ENCODE measurements at places on chromosomes 12 and 14.

GRCh38 chr12:104471336-104471735, 14.6 kb downstream of the CHST11 start:
- DNase-seq: no peak

DNA sequence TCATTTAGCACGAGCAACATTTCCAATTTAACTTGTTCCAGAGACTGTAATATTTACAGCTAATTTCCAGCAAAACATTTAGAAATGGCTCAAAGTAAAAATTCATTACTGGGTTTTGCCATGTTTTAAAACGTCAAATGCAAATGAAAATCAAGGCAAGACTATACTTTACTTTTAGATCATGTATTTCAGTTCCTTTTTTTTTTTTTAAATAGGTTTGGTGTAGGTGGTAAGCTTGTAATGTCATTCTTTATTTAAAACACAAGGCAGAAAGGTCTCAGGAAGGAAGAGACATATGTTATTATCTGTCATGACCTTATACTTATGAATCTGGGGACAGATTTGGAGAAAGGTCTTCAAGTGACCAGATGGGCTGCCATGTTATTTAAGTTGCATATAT, 54.1 kb downstream of the GRIP1 start:
- no peak for DNase-seq

- DNase-seq: no peak
Measured at GRCh38 chr12:126114441-126114840, 1049.2 kb downstream of the AACS start.

DNA sequence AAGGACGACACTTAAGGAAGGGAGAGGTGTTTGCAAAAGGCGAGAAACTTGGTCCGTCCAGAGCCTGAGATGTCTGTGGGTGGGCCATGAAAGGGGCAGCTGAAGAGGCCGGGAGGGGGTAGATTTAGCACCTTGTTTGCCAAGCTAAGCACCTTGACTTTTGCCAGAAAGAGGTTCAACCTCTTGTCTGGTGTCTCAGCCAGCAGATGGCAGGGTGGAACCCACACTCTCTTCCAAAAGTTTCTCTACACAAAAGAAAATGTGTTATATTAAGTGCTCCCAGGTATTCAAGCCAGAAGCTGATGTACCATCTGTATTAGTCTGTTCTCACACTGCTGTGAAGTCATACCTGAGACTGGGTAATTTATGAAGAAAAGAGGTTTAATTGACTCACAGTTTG, 69.9 kb downstream of the SUDS3 start:
- DNase-seq: no peak

- no peak for DNase-seq
Measured at GRCh38 chr12:105218434-105218833, 17.5 kb downstream of the APPL2 start.

DNA sequence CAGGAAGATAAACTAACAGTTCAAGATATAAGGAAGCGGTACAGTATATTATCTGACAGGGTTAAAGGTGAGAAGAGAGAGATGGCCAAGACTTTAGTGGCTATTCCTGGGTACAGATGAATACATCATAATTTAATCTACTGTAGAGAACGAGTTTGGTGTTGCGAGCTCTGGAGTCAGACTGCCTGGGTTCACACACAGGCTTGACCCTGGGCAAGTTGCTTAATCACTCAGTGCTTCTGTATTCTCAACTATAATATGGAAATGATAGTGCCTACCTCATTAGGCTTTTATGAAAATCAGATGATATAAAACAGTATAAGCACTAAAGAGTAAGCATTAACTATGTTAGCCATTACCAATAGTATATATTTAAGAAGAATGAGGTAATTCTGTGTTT, 3.5 kb downstream of the PPM1H start:
- no peak for DNase-seq

DNA sequence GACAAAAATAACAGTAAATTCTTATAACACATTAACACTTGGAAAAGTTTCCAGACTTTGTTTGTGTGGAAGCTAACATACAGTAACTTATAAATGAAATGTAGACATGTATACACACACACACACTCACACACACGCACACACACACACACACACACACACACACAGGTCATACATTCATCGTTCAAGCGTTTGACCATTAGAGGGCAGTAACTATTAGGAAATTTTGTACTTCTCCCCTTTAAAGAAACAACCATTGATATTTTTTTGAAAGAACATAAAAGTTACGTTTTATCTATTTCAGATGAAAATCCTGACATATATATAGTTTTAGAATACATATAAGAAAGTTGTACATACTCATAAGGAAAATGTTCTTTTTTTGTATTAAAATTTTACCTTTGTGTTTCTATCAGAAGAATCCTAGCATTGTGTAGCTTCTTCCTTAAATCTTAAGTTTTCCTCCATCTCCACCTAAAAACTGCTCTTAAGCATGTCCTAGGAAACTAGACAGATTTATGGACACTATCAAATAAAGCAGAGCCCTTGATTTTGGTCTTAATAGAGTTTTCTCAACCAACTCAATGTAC, 29.0 kb downstream of the PTPRQ start:
- DNase-seq: no peak

DNA sequence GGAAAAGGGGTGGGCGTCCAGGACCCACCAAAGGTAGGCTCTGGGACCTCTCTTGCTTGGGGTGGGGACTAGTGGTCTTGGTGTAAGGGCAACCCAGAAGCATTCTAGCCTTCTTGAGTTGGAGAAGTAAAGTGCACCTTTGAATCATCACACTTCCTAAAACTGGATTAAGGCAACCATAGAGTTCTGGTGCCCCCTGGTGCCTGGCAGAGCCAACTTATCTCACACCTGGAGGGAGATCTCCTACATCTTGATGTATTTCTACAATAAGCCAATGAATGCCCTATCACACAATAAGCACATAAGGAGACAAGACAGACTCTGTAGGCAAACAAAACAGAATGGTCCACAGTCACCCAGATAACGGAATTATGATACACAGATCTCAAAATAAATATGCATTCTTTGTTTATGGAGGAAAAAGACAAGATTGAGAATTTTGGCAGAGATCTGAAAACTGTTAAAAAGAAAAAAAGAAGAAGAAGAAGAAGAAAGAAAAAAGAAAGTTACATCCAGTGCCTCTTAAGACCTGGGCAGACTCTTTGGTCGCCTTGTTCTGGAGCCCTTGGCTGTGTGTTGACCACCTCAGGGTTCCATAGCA, 95.9 kb upstream of the PPP2R5C start:
- DNase-seq: peak; percentile 66

- no peak for DNase-seq
Measured at GRCh38 chr12:131012279-131013069, 58.8 kb downstream of the ADGRD1 start.

DNA sequence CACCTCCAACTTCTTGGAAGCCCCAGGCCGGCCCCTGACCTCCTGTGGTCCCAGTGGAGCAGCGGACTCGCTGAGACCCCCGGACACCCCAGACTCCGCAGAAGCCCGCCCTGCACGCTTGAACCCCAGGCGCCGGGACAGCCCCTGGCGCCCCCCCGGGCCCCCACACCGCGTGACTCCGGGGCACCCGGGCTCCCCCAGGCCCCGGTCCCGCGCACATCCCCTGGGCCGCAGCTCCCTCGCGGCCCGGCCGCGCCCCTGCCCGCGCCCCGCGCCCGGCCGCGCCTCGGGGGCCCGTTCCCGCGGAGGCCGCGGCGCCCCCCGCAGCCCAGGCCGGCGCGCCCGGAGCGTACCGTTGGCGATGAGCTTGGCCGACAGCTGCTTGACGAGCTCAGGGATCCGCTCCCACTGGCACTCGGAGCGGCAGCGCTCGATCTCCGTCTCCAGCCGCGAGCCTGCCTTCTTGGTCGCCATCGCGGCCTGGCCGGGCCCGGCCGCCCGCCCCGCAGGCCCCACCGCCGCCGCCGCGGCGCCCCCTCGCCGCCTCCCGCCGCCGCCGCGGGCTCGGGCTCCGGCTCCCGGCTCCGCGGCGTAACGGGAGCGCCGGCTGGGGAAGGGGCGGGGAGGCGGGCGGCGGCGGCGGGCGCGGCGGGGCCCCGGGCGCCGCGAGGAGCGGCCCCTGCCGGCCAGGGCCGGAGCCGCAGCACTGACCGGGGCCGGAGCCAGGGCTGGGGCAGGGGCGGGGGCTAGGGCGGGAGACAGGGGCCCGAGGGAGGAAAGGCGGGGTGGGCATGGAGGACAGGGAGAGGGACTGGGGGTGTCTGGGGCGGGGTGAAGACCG, at the start of gene TTC7B:
Gene TTC7B (minus strand): TSS at position 609 of the 841 bp plus-strand sequence. CDS start 135 bp downstream, at position 474.
- peak; percentile 27 for DNase-seq

DNA sequence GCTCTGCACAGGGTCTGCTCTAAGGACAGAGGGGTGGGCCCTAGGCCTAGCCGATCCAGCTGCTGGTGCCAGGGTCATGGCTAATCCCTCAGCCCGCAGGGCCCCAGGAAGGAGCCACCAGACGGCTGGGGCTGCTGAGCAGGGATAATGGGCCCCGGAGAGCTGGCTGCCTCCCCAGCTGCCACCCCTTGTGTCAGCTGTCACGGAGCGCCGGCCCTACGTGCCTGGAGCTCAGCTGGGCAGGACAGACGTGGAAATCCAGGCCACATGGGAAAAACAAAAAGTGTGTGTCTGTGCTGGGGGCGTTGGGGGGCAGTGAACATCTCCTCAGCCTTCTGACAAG, 36.2 kb downstream of the CHGA start:
- no peak for DNase-seq

DNA sequence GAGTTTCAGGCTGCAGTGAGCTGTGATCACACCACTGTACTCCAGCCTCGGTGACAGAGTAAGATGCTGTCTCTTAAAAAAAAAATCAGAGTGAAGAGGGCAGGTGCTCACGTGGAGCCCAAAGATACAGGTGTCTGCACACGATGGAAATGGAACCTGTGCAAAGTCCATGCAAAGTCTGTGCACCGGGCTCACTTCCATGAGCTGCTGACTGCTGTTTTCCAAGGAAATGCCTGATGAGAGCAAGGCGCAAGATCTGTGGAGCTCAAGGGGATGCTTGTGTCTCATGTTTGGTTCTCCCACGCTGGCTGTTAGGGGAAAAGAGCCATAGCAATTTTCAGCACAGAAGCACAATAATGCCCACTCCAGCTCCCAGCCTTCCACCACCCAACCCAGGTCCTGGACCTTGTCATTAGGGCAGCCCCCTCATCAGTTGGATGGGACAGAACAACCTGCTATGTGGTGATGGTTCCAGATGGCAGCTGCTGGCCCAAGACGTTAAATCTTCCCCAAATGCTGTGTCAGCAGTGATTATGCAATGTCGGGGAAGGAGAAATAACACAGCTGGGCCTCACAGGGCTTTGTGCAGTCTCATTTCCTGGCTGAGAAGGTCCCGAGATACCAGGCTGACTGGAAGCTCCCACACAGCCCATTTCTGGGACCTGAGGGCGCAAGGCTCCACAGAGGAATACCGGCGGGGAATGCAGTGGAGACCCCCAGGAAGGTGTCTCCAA, 27.9 kb upstream of the DICER1 start:
- DNase-seq: no peak

DNA sequence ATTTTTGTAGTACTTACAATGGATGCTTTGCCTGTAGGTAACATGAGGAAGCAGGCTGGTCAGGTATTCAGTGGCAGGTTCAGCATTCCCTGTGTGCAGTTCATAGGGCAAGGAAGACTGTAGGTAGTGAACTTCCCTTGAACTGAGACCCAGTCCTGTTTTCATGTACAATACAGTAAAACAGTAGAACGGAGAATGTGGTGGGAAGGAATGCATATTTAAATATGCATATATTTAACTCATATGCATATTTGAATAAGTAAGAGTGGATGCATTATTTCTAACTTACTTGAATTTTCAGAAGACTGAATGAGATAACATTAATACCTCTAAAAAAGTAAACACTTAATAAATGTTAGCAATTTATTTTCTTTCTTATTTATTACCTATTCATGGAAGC, 147.6 kb upstream of the FLRT2 start:
- DNase-seq: no peak

GRCh38 chr12:131188131-131189050, 234.7 kb downstream of the ADGRD1 start:
- no peak for DNase-seq

- no peak for DNase-seq
Measured at GRCh38 chr12:96398424-96399119, 1.7 kb downstream of the CDK17 start.

Data from activated CD4-positive, alpha-beta T cell treated with anti-CD3 and anti-CD28 coated beads, Interleukin-2, amount 50 U/mL, for 48 hours (primary cell).